Adrenal gland (tissue), 19 donors: ENCODE measurements at places on chromosomes 5 and 9. TPM values are rescaled to one million over a fixed set of nuclear protein-coding genes. Genes with fewer than 3 reads are reported as not detected.

The SPINK4 gene
- not detected for total RNA-seq

The PKD2L2 gene
- total RNA-seq = not detected

The LVRN gene
- 0.39 TPM for total RNA-seq

The CLIC3 gene
- total RNA-seq = 0.93 TPM

The ASS1 gene
- total RNA-seq = 196 TPM

The BTNL3 gene
- not detected for total RNA-seq

The CHMP5 gene
- 54.9 TPM for total RNA-seq

The FAXDC2 gene
- 49.5 TPM for total RNA-seq
